ENCODE measurements at places on chromosomes 4 and X.

- no peak for DNase-seq
Measured at GRCh38 chr4:81503586-81503985, 31.9 kb upstream of the RASGEF1B start.

DNA sequence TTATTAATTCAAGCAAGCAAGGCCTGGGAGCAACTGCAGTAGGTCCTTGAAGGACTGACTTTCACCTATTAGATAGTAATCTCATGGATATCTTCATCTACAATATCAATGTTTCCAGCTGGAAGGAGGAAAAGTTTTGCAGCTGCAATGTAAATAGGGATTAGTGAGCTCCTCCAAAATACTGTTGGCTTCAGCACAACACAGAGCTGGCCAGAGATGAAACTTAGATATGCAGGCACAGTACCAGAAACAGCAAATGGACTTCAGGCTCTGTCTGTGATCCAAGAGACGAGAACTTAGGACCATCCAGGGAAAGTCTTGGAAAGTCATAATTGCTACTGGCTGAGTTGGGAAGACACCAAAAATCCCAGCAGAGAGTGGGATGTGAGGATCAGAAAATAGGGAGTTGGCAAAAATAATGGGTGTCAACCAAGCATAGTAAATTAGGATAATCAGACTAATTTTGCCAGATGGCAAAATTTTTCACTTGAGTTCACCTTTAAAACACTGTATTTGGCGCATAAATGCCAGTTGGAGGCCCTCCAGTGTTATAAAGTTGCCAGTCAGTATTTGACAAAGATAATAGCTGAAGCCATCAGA, 57.5 kb downstream of the PARM1 start:
- DNase-seq: no peak

DNA sequence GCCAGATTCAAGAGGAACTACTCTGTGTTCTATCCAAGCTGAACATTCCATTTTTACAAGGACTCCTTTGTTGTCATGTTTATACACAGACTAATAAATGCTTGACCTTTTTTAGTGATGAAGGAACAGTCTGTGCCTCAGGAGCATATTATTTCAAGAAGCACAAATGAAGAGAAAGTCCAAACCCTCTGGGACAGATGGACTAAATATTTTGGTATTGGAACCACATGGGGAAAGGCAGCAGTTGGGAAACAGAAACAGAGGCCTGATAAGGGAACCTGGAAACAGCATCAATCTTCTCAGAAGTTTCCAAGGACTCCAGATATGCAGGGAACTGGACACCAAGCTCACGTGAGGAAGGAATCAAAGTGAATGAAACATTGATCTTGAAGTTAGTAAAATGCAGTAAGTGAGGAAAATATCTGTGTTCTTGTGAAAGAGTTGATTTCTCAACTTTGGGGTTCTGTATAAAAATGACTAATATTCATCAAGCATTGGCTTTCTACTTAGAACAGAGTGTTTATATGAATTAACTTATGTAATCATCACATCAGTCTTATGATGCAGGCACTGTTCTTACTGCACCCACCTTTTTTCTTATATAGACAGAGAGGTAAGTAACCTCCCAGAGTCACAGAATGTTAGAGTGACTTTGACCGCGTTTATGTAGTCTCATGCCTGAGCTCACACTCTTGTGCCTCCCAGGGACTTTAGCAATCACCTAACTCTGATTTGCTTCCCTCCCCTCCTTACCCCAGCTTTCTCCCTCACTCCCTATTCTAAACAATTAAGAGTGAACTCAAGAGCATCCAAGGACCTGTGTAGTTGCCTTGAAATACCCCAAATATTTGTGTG, 148.9 kb upstream of the JADE1 start:
- DNase-seq: no peak

- no peak for DNase-seq
Measured at GRCh38 chr4:57492251-57492878, 382.2 kb upstream of the IGFBP7 start.

- no peak for DNase-seq
Measured at GRCh38 chr4:127622621-127622920, 10.2 kb upstream of the INTU start.

GRCh38 chr4:116092961-116093360, 979.5 kb upstream of the NDST4 start:
- DNase-seq: no peak

GRCh38 chr4:116755051-116755450, 330.3 kb downstream of the TRAM1L1 start:
- DNase-seq: no peak

GRCh38 chr4:27911047-27911446, 1050.4 kb downstream of the STIM2 start:
- DNase-seq: no peak

- no peak for DNase-seq
Measured at GRCh38 chrX:40244980-40245379, 147.2 kb upstream of the BCOR start.
